ENCODE measurements at places on chromosomes 1 and 21.

DNA sequence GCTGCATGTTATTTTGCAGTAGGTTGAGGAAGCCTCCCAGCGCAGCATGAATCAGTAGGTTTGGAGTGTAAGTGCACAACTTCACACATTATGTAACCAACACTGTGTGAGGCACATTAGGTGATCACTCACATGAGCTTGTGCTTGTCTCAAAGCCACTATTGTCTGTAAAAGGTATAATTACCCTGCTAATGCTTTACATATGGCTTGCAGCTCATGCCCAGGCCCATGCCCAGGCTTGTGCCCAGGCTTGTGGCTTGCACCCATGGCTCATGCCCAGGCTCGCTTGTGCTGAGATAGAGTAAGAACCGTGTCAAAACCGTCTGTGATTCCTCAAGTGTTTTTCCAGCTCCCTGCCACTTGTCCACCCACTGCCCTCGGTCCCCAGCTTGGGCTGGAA, 596.3 kb downstream of the LTN1 start:
- no peak for DNase-seq

DNA sequence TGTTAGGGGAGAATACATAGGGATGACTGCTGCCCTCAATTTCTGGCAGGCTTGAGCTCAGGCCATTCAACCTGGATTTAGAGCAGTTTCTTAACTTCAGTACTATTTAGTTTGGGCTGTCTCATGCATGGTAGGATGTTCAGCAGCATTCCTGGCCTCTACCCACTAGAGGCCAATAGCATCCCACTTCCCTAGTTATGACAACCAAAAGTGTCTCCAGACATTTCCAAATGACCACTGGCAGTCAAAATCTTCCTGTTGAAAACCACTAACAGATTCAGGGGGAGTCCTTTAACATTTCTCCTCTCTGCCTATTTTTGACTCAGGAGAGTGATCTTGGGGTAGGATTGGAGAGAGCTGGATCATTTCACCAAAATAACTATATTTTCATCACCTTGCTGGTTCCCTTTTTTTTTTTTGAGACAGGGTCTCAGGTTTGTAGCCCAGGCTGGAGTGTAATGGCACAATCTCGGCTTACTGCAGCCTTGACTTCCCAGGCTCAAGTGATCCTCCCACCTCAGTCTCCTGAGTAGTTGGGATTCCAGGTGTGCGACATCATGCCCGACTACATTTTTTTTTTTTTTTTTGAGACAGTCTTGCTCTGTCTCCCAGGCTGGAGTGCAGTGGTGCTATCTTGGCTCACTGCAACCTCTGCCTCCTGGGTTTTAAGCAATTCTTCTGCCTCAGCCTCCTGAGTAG, 8.7 kb downstream of the GNAT2 start:
- DNase-seq = no peak

DNA sequence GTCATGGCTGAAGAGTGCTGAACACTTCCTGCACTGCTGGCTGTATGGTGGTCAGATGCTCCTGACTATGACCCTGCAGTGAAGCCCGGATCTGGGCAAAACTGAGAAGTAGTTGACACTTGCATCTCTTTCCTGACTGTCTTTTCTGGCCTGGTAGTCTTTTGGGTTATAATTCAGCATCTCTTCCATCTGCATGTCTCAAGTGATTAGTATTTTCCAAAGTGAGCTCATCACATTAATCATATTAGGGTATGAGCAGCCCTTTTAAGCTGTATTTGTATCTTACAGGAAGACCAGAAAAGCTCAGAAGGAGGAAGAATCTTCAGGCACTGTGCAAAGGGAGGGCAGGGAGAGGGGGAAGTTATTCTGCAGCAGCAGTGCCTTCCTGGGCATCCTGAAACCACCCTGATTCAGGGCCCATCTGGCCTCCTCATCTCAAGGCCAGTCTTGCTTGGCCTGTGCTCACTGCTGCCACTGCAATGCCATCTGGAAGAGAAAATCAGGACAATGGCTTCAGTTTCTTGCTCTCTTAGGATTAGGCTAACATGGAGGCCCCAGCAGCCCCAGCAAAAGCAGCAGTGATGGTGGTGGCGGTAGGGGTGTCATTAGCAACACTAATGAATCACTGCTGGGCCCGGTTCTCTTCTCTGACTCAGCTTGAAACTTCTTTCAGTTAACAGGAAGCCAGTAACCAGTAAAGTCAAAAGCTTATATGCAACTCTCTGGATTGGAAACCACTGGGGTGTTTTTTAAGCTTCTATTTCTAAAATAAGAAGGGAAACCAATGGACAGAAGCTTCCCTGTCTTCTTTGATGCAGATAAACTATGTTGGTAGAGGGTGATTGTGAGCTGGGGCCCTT, 63.3 kb upstream of the WDR26 start:
- peak; percentile 72 for DNase-seq

DNA sequence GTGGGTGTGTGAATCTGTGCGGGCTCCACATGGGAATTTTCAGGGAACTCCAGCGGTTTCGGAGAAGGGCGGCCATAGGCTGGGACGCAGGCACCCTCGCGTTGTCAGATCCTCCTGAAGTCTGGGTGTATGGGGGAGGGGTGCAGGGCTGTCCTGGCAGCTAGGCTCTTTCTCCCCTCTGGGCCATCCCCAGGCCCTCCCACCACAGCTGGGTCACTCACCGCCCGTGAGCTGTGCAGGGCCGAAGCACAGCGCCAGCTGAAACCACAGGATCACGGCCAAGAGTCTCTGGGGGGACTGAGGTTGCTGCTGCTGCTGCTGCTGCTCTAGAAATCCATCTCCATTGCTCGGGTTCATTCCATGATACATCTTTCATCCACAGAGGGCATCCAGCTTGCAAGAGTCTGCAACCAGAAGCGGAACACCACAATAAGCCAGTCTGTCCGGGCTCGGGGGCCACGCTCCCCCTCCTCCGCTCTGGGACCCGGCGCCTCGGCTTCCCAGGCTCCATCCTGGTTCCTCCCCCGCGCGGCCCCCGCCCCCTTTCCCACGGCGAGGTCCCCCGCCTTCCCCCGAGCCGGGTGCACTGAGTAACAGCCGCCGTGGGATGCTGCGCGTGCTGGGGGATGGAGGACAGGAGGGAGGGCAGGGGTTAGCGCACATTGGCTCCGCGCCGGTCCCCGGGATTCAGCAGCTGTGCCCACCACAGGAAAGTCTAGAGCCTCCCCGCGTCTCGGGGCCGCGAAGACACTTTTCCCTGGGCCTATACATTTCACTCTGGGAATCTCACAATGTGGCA, 720 bp downstream of the SUSD4 start:
- DNase-seq = no peak

- DNase-seq = peak; percentile 41
Measured at GRCh38 chr21:15667010-15667409, 62.8 kb upstream of the USP25 start.

- no peak for DNase-seq
Measured at GRCh38 chr1:16038620-16038912, 5.0 kb upstream of the CLCNKB start.
